ENCODE measurements at places on chromosomes 2 and 18. TPM values are rescaled to one million over a fixed set of nuclear protein-coding genes. Genes with fewer than 3 reads are reported as not detected.

VIT gene
- not detected for total RNA-seq

ZC3H6 gene
- total RNA-seq, result 9.8 TPM

TUBA3E gene
- total RNA-seq, result not detected

ALPP gene
- total RNA-seq, result not detected

NAT8 gene
- not detected for total RNA-seq

GPR17 gene
- not detected for total RNA-seq

RNF181 gene
- 249 TPM for total RNA-seq

CYP27C1 gene
- 0.43 TPM for total RNA-seq

CDCA7 gene
- 3.1 TPM for total RNA-seq

TANC1 gene
- total RNA-seq, result 22.6 TPM

Measured in tracheal epithelial cell (primary cell).